ENCODE measurements at places on chromosomes 12 and 14.

DNA sequence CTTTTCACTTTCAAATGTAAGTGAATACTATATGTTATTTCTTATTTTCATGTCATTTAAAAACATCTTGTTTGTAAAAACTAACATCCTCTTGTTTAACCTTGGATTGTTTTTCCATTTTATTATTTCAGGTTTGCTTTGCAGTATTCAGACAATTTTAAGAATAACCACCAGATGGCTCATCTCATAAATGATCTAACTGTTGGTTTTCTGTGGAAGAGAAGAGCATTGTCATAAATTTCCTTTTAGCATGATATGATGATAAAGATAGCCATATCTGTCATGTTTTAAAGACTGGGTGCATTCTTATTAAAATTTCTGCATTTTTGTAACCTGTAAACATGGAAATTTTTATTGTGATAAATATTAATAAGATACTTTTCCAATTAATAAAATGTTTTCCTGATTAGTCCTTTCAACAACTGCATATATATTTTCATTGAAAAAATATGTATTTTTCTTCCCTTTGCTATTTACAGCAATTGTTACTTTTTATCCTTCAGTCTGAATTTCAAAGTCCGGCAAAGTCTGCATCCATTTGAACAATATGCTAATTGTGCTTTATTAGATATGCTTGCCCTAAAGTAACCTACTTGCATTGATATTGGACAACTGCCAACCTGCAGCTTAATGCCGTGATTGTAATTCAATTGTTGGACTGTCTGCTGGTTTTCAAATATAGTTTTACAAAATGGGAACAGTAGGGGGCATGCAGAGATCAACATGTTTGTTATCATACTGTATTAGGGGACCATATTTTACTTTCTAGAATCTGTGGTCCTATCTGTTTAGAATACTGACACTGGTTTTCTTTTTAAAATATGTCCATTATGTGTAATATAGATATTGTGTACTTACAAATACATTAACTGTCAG, 163.4 kb downstream of the GARIN6 start:
- no peak for DNase-seq

DNA sequence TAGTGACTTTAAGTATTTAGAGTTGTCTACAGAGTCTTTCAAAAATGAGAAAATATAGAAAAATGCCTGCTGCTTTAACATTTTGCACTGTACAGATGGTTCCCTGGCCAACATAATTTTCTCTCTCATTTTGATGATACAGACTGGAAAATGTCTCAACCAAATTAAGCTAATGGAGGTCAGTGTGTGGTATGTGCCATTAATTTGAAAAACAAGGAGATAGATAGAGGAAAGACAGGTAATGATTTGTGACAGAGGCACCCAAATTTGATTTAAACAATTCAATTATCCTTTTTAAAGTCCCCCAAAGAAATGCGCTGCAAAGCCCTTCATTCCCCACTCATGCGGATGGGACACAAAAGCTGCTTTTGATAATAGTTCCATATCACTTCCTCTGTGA, 140.0 kb downstream of the ASCL1 start:
- DNase-seq: no peak

- no peak for DNase-seq
These were observed 55.8 kb downstream of the PRIMA1 start for GRCh38 chr14:93732524-93732923.

- no peak for DNase-seq
These were observed 29.0 kb downstream of the LGMN start for GRCh38 chr14:92719421-92719820.

DNA sequence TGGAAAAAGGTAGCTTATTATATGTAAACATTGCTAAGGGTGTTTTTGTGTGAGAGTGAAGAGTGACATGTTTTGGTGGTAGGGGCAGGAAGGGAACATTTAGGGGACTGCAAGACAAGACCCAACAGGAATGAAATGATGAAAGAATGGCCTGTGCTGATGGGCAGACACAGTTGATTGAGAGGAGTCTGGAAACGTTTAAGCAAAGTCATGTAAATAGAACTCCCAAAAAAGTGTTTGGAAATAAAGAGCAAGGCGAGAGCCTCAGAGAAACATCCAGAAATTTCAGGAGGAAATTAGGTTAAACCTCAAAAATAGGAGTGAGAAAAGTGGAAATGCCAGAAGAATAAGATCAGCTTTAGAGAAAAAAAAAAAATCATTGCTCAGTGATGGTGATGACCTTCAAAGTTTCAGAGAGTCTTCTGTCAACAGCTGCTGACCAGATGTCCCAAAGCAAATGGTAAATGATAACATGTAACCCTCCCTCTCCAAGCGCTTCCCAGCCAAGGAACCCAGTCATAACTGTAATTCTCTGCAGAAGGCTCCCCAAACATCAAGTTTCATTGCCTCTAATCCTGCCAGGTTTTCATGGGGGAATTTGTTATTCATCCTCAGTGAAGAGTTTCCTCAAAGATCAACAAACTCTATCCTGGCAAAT, 223.2 kb upstream of the FAR2 start:
- DNase-seq: no peak

DNA sequence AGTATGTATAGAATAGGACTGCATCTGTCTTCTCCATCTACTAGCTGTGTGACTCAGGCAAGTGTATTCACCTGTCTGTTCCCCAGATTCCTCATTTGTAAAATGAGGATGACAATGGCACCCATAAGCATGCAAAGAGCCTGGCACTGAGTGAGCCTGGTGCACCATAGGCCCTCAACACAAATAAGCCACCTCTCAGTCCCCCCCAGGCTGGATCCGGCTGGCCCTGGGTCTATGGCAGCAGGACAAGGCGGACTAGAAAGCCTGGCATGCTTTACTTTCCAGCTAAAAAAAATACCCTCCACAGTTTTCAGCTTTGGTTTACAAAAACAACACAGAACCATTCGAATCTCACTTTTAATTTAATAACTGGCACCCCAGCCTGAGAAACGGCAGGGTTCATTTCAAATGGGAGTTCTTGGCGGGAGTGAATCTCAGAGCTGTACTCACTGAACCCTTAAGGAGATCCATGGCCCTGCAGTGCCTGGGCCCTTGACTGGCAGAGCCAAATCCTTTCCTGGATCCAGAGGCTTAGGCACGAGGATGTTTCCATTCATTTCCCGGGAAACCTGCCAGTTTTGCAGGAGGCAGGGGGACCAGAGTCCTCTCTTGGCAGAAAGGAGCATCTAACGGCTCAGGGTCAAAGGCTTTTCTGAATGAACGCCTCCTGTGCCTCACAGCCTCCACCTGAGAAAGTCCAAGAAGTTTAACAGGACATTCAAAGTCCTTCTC, 17.7 kb downstream of the SYNE3 start:
- DNase-seq: no peak

DNA sequence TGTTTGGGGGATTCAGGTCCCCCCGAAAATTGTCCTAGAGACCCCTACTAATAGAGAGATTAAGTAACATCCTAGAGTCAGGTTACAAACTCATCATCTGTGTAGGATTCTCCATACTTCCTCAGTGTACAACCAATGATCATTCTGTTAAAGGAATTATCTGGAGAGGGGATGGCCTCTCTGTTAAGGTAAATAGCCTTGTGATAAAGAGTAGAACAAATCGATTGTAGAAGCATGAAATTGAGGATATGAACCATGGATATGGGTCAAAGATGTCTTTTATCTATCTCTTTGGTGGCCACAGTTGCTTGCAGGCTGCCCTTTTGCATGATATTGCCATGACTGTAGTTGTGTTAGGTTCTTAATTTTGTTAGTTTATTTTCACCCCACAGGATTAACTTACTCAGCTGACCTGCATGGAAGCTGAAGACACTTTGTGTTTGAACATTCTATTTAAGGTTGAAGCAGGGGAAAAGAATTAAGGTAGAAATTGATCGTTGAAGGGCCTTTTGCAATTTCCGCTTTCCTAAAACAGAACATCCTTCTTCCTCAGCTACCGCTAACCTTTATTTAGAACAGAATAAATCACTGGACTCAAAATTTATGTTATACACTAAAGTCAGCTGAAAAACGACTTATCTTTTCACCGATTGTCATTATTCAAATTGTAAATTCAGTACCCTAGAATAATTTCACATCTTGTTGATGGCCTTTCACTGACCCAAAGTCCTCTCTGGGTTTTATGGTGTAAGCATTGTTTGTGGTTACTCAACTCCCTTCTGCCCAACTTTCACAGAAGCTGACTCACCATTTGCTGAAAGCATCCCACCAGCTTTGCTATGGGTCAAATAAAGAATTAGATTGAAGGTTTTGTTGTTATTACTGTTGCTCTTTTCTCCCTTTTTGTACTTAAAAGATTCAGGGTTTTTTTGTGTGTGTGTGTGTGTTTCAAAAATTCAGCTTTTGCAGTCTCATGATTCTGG, 52.3 kb downstream of the IRAK3 start:
- no peak for DNase-seq

GRCh38 chr14:71538938-71539649, 393.1 kb upstream of the RGS6 start:
- DNase-seq: no peak

DNA sequence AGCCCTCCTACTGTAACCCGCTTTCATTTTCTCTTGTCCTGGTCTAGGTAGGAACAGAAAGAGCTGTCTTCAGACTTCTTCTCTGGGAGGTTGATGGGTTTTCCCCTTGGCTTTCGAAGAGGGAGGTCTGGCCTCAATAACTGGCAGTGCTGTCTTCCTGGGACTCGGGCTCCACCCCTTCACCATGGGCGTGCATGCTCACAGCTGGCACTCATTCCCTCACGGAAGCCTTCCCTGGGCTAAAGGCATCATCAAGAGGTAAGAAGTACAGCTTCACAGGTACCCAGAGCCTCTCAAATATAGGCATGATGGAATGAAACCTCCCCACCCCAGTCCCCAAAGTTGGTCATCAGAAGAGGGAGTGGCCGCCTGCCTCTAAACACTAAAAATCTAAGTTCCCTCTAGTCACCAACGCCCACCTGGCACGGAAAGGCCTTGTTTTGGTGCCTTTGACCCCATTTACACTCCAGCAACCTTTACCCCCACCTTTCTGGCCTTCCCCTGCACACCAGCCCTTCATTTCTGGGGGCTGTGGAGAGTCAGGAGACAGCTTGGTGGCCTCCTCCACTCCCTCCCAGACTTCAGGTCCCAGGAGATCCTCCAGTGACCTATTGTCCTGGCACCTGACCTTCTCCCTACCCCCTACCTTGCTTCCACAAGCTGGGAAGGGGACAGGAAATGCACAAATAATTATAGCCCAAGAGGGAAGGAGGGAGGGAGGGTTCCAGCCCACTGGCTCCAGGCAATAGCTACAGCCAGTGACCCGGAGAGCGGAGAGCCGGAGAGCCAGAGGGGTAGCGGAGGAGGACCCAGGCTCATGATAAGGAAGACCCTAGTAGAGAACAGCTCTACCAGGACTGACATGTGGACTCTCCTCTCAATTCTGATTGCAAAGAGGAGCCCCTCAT, 2.8 kb downstream of the RAPGEF3 start:
- DNase-seq: peak; percentile 20

GRCh38 chr12:79016181-79016580, 151.6 kb downstream of the SYT1 start:
- DNase-seq: no peak

DNA sequence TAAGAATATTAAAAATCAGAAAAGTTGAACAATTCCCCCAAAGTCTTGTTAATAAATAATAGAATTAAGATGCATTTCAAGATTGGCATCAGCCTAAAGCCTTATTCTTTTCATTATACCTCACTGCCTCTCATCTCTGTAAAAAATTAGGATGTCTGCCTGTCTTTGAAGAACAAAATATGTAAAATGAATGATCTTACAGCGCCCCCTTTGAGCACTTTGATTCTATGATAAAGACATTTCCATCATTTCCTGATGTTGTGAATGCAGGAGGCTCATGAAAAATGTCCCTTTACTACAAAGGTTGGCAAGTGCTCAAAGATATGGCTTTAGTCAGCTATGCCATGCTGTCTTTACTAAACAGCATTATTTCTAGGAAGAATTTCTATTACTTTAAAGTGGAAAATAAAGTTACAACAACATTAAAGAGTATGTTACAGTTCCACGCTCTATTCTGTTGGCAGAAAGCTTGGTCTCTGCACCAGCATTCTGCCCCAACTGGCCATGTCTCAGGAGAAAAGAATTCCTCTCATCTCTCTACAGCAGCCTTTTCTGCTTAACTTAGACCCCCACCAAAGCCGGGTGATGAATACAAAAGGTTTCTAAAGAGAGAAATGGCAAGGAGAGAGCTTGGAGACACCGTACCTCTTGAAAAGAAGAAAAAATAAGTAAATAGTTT, 95.1 kb downstream of the LLPH start:
- no peak for DNase-seq

DNA sequence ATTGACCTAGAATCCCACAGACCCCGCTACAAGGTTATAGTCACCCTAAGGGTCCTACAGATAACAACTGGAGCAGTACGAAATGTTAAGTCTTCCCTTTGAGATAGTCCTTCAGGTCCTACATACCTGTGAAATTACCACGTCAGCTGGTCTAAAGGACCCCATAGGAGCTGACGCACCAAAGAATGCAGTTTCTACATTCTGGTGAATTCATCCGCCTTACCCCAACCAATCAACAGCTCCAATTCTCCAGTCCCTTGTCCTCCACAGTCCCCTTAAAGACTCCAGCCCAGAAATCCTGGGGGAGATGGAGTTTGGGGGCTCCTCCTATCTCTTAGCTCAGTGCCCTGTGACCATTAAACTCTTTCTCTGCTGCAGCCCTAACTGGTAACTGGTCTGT, 36.2 kb upstream of the PRMT8 start:
- no peak for DNase-seq

GRCh38 chr12:127060310-127060847, 1206.6 kb upstream of the TMEM132C start:
- DNase-seq: no peak

DNA sequence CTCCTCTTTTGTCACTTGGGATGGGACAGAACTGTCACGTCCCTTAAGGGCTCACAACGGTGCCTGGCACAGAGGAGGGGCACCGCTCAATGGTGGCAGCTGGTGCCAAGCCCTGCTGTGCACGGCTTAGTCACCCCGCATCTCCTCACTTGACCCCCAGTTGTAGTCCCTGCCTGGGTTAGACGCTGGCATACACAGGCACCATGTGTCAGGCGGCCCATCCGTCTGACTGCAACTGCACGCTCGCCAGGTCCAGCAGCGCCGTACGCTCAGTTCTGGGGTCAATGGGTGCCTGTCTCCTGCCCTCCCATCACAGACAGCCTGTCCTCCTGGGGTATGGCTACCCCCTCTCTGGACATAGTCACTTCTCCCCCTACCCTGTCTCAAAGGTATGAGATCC, 1.6 kb upstream of the PACS2 start:
- DNase-seq: no peak

DNA sequence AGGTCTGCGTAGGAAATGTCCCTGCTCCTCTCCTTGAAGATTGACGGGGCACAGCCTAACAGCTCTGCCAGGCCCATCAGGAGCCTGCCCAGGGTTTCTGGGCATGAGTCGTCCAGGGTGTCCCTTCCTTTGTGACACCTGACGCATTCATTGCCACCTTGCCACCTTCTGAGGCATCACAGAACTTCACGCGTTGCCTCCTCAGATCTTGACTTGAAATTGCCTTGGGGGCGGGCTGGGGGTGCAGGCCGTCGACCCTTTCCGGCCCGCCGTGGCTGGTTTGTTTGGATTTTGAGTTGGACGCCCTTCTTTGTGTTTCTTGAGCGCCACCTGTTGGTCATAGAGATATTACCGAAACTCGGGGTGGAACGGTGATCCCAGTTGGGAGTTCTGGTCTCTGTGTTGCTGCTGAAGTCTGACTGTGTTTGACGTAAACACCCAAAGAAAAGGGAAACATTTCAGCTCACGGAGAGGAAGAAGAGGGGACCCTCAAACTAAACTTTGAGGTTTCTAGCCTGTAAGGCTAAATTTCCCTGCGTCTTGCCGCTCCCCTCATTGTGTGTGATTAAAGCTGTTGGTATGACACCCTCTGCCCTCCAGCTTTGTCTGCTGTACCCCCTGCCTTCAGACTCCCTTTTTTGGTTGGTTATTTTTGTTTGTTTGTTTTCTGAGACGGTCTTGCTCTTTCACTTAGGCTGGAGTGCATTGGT, 44.6 kb downstream of the MLXIP start:
- DNase-seq: peak; percentile 63
